ENCODE measurements at places on chromosomes 1 and 21.
A peak's percentile ranks its signal among the peaks of the same experiment; 100 is the strongest.

- DNase-seq = peak; percentile 35
These were observed 129.5 kb downstream of the TENT5C start for GRCh38 chr1:117735045-117735992.

DNA sequence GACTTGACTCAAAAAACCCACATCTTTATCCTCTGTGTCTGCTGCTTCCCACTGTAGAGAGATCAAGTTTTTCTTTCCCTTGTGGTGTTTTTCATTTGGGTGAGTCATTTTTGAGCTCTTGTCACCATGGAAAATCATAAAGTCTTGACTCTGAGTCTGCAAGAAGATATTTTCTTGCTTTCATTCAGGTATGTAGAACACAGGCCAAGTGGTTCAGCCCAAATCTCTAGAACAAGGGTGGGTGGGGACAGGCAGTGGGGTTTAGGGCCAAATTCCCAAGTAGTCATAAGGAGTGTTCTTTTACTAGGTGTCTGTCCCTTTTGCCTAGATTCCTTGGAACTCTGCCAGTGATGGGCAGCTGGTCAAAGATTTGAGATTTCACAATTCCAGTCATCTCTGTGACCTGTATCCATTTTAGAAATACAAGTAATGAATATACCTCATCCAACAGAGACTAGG, 21.5 kb upstream of the ARHGAP29 start:
- DNase-seq = peak; percentile 42

- DNase-seq = no peak
These were observed 2.6 kb downstream of the PADI2 start for GRCh38 chr1:17116643-17117042.

DNA sequence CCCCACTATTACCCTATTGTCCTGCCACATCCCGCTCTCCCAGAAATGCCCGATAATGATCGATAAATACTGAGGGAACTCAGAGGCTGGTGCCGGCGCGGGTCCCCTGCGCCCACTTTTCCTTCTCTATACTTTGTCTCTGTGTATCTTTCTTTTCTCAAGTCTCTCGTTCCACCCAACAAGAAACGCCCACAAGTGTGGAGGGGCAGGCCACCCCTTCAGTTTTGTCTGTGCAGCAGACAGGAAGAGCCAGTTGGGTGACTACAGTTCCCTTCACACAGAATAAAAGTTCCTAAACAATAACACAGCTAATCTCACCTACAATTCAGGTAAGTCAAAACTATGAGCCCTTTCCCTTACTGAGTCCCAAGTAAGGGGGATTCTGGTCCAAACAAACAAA, 423.7 kb downstream of the SMYD3 start:
- DNase-seq = no peak

DNA sequence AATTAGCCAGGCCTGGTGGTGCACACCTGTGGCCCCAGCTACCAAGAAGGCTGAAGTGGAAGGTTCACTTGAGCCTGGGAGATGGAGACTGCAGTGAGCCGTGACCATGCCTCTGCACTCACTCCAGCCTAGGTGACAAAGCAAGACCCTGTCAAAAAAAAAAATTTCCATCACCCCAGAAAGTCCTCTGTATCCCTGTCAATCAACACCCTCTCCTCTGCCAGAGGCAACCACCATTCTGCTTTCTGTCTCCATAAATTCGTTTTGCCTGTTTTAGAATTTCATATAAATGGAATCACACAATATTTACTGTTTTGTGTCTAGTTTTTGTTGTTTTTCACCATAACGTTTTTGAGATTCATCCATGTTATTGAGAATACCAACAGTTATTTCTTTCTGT, 141.6 kb upstream of the SLC45A1 start:
- DNase-seq = no peak

GRCh38 chr1:184487531-184488193, 100.8 kb downstream of the C1orf21 start:
- DNase-seq = no peak

DNA sequence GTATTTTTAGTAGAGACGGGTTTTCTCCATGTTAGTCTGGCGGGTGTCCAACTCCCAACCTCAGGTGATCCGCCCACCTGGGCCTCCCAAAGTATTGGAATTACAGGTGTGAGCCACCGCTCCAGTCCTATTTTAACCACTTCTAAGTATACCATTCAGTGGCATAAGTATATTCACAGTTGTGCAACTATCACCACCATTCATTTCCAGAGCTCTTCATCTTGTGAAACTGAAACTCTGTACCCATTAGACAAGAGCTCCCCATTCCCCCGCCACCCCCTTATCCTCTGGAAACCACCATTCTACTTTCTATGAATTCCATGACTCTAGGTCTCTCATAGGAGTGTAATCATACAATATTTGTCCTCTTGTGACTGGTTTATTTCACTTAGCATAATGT, 40.2 kb upstream of the CAMTA1 start:
- no peak for DNase-seq

- DNase-seq = no peak
These were observed 76.3 kb upstream of the BACE2 start for GRCh38 chr21:41091616-41092015.

DNA sequence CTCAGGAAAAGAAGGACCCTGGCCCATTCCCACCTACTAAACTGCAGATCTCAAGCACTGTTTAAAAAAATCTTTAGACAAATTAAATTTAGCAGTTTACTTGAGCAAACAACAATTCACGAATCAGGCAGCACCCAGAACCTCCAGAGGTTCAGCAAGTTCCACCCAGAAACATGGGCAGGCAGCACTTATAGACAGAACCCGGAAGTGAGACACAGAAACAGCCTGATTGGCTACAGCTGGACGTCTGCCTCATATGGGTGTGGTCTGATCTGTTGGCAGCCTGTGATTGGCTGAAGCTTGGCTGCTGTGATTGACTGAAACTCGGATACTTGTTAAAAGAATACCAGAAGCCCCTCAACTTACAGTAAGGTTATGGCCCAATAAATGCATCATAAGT, 34.7 kb upstream of the COL6A2 start:
- DNase-seq = no peak

GRCh38 chr1:66380452-66381212, 153.3 kb upstream of the SGIP1 start:
- peak; percentile 36 for DNase-seq

DNA sequence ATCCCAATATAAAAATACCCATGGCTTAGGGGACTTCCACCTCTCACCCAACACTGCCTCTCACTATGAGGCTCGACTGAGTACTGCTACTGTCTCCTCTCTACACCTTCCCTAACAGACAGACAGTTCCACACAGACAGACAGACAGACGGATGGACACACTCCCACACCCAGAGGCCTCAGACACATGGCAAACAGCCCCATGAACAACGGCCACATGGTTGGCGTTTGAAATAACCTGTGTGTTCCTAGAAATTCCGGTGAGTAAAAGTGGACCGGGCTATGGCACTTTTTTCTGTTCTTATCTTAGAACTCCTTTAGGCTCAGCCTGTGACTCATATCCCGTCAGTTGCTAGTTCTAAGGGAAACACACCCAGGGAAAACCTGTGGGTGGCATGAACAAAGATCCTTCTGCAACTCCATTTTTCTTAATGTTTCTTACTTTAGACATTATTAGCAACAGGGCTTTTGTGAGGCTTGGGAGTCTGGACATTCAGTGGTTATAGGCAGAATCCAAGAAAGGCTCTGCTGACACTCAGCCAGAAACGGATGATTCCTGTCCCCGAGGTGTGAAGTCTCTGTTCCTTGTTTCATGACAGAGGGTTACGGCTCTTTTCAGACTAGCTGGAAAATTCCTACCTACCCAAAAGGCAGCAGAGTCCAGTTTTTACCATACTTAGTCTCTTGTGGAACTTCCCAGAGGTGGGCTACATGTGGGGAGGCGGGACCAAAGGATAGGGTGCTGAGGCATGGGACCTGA, 90.5 kb upstream of the TLR5 start:
- DNase-seq = no peak

DNA sequence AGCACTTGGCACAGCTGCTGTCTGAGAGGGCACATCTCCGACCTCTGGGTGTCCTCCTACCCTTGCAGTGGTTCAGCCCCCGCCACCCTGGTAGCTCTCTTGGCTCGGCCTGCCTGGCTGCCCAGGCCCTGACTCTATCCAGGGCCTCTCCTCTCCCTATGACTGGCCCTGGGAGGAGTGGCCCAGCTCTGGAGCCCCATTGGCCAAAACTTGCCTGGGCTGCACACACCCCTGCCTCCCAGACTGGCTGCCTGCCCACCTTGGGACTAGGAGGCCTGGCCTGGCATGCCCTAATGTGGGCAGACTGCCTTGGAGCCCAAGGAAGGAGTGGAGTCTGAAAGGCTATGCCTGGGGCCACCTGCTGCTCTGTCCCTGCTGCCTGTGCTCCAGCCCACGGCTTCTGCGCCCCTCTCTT, 33.6 kb downstream of the ACOT11 start:
- peak; percentile 100 for DNase-seq

- no peak for DNase-seq
These were observed 5.7 kb upstream of the OR2L5 start for GRCh38 chr1:248007778-248008177.

DNA sequence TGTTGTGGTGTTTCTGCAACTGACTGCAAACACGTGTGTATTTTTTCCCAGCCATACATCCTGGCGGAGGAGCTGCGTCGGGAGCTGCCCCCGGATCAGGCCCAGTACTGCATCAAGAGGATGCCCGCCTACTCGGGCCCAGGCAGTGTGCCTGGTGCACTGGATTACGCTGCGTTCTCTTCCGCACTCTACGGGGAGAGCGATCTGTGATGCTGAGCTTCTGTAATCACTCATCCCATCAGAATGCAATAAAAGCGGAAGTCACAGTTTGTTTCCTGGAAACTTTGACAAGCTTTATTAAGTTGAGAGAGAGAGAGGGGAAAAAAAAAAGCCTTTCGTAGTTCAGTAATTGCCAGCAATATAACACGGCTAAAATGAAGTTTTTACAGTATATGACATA, 32.7 kb upstream of the MTR start:
- no peak for DNase-seq

DNA sequence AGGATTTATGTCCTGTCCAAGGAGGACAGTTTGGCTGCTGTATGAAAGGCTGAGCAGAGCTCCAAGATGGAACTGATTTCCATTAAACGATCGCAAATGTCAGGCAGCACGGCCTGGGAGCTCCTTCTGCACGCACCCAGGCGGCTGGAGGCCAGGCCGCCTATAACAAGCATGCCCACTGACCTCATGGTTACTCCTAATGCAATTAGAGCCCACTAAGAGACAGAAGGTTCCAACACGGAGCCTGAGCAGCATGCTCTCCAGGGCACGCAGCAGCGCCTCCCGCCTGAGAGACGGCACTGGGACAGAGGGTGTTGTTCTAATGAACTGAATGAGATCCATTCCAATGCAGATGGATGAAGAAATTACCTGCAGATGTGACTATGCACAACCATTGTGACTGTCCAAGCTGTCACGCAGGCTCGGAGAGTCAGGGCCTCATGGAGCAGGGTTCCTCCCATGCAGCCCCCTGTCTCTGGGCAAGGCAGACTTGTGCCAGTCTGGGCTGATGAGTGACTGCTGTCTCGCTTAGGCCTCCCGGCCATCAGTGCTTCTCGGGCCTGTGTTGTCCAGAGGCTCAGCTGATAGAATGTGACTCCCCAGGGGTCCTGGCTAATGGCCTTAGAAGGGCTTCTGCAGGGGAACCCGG, 25.2 kb upstream of the CDCA8 start:
- no peak for DNase-seq

DNA sequence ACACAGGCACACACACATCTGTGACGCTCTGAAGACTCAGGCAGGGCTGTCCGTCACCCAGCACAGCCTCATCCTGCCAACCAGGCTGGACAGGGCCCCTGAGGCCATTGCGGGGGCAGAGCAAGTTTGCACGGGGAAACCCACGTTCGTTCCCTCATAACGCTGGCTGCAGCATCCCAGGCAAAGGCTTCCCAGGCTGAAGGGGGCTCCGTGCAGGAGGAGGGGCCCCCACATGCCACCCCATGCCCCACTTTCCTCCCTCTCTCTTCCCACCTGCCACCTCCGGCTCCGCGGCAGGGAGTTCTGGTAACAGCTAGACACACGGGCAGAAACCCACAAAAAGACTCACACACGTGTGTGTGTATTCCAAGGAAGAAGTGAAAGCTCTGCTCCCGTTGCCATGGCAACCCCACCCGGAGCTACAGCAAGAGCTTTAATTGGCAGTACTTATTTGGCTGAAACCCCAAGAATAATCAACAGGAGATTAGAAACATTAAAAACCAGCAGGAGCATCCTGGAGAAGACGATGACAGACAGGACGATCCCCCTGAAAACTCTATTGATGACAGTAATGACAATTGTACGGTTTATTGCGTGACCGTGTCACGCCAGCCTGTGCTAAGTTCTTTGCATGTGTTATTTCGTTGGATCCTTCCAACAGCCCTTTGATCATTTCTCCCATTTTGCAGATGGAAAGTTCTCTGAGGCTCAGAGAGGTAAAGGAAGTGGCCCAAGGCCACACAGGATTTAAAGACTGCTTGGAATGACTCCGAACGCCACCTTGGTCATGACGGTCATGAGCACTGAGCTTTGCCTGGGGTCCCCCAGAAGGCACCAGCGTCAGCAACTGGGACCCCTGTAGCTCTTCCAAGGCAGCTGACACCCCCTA, 247.1 kb downstream of the NPHP4 start:
- DNase-seq = no peak

DNA sequence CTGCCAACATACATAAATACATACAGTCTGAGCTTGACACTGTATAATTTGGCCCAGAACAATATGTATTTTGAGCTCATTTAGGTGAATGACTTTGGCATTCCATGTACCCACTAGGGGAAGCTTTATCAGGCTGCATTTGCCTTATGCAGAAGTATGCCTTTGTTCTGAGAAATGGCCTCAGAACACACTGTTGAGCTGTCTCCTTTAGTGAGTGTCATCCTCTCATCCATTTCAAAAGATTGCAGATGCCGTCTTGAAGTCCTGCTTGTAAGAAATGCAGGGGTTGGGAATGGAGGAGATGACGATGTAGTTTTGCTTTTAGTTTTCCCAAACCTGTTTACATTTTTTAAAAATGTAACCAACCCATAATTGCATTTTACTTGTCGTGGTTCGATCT, 14.8 kb upstream of the NBL1 start:
- DNase-seq = no peak

- DNase-seq = peak; percentile 62
These were observed 82.5 kb upstream of the ZNF648 start for GRCh38 chr1:182143825-182144645.

DNA sequence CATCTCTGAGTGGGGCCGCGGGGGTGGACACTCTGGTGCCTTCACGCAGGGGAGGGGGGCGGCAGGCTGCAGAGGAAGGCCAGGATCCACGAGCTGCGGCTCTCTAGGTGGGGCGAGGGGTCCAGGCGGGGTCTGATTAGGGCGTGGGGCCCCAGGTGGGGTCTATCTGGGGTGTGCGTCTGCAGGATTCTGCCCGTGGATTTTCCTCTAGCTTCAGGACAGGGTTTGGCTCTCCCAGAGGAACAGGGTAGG, 6.3 kb downstream of the JMJD4 start:
- no peak for DNase-seq

GRCh38 chr1:220804202-220804586, 17.5 kb downstream of the MTARC1 start:
- no peak for DNase-seq

Data from body of pancreas (tissue), 4 donors.